Esophagus squamous epithelium (tissue), 5 donors: ENCODE measurements at places on chromosomes 3 and 15.

- no peak for DNase-seq
Measured at GRCh38 chr3:134476306-134476705, 9.5 kb downstream of the ANAPC13 start.

- DNase-seq: no peak
Measured at GRCh38 chr3:151740581-151740980, 6.9 kb downstream of the AADACL2 start.

DNA sequence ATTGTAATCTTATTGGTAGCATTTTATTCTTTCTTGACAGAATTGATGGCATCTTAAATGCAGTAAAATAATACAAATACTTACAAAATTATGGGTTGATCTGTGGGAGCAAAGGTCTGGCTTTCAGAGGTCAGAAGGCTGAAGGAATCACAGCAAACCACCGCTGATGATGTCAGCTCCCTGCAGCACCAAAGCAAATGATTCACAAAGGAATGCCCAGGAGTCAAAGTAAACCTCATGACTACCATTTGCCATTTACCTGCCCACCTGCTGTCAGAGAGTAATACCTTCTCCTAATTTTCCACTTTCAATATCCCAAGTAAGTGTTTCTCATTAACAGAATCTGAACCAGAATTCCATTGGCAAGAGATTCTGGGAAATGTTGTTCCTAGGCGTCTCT is 46.1 kb downstream of the CPA3 start:
- no peak for DNase-seq

- no peak for DNase-seq
Measured at GRCh38 chr15:86649277-86649676, 569.6 kb downstream of the AGBL1 start.

- DNase-seq: no peak
Measured at GRCh38 chr3:123553536-123553935, 31.3 kb downstream of the HACD2 start.

GRCh38 chr3:3165241-3165640 is 14.2 kb downstream of the CRBN start:
- no peak for DNase-seq

- DNase-seq: no peak
Measured at GRCh38 chr15:48595981-48596380, 49.5 kb downstream of the FBN1 start.

DNA sequence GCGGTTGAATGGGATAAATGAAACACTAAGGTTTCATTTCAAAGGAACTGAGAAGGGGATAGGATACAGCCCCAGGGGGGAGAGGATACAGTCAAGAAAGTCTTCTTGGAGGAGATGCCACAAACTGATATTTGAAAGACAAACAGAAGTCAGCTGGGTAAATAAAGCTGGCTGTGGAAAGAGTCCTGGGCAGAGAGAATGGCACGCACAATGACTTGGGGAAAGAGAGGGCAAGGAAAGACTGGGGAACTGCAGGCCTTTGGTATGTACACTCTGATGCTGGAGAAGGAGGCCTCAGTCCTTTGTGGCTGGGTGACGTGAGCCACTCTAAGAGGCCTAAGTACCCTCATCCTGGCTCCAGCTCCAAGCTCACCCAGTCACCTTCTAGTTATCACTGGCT is 45.2 kb upstream of the LMCD1 start:
- DNase-seq: no peak

- DNase-seq: no peak
Measured at GRCh38 chr3:49807431-49808114, 4.5 kb downstream of the INKA1 start.

GRCh38 chr3:13365390-13366379 is 54.4 kb downstream of the NUP210 start:
- no peak for DNase-seq

DNA sequence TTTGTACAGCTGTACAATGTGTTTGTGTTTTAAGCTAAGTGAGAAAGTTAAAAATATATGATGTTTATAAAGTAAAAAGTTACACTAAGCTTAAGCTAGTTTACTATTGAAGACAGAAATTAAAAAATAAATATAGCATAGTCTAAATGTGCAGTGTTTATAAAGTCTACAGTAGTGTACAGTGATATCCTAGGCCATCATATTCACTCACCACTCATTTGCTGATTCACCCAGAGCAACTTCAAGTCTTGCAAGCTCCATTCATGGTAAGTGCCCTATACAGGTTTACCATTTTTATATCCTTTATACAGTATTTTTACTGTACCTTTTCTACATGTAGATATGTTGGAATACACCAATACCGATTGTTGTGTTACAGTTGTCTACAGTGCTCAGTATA is 553.2 kb upstream of the TBL1XR1 start:
- no peak for DNase-seq

- no peak for DNase-seq
Measured at GRCh38 chr15:29677871-29678461, 144.3 kb downstream of the TJP1 start.

- DNase-seq: no peak
Measured at GRCh38 chr15:78276064-78276943, 11.9 kb downstream of the DNAJA4 start.
